CD4-positive, alpha-beta T cell treated with Interleukin-12 subunit alpha and Interleukin-12 subunit beta, for 1 hour (primary cell): ENCODE measurements at places on chromosomes 3 and 15.

DNA sequence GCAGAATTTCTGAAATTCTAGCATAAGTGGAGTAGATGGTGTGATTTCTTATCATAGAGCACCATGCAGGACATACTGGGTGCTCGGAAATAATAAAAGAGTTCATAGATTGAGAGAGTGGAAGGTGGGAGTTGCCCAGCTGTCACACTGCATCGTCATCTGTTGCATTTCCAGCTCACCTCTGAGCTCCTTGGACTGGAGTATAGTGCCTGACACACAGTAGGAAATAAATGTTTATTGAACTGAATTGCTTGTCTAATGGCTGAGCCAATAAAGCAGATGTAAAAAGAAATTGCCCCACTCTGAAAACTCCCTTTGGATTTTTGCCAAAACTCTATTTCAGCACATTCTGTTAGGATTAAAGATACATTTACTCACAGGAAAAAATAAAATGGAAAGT, 108.9 kb upstream of the UBE2E1 start:
- DNase-seq = no peak

DNA sequence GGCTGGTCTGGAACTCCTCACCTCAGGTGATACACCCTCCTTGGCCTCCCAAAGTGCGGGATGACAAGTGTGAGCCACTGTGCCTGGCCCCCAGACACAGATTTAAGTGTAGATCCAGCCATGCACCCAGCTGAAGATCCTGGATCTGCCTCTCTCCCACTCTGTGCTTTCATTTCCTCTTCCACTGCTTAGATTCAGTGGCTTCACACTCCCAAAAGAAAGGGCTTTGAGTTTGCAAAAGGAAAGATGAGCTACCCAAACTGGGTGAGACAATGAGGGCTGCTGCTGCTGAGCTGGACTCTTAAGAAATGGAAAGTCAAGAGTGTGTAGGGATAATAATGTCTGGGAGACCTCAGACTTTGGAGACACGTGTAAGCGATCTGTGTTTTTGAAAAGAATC, 45.5 kb downstream of the ISG20 start:
- DNase-seq = no peak

GRCh38 chr15:71336671-71337070, 221.4 kb downstream of the THSD4 start:
- DNase-seq = no peak

DNA sequence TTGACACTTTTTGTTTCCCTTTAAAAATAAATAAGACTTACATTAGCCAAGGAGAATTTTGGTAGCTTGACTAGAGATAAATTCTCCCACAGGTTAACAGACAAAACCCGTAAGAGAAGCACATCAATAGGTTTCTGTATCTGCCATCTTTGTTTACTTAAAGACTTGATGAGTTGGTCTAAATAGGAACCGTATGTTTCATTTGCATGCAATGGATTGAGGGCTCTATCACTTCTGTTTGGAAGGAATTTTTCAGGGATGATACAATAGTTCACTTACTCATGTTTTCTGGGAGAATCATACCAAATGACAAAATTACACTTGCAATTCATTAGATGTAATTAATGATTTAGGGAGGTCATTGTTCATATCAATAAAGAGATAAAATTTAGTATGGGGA, 631.5 kb upstream of the NR2F2 start:
- no peak for DNase-seq

GRCh38 chr3:170634663-170635384, 48.9 kb upstream of the SLC7A14 start:
- DNase-seq = no peak

DNA sequence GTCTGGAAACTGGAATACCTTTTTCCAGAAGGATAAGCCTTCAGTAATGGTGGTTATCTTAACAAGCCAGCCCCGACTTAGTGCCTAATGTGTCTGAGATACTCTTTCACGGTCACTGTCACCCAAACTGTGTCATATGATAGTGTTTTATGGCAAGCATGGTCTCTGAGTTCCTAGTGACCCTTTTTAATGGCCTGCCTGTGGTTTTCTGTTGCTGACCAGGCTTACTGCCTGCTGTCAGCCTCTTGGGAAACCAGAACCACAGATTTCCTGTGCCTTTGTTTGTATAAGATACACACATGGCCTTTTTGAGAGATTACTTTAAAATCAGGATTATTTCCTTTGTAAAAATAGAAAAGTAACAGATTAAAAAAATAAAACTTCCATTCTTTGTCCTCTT, 22.4 kb downstream of the HPS3 start:
- no peak for DNase-seq

- DNase-seq = no peak
Observed at GRCh38 chr3:127829537-127829936, 7.2 kb upstream of the MGLL start.

DNA sequence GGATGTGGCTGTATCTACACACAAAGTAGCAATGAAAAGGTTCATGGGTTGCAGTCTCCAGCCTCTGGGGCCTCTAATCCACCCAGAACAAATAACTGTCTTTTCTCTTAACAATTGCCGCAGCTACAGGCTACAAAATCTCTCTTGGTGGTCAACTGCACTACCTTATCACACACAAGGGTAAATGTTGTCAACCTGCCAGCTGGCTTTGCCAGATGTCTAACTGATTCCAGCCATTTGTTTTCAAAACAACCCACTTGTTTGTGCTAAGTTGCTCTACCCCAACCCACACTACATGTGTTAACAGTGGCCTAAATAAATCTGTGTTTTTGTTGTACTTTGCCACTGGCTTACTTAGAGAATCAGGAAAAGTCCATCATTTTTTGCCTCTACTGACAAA, 447.3 kb downstream of the TAFA4 start:
- no peak for DNase-seq

DNA sequence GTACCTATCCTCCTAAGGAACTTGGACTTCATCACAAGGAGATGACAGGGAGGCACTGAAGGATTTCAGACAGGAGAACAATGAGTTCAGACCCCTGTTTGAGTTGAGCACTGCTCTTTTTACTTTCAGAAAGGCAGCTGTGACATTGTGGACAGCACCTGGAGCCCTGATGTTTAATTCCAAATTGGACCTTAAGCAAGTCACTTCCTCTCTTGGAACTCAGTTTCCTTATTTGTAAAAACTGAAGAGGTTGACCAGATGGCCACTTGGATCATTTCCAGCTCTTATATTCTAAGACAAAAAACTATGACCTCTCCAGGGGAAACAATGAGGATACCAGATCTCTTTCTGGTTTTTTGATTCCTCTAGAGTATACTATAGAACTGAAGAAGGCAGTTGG, 34.1 kb upstream of the SMAD3 start:
- DNase-seq = no peak

- DNase-seq = peak; percentile 33
Observed at GRCh38 chr3:153595186-153595815, 433.3 kb downstream of the RAP2B start.

DNA sequence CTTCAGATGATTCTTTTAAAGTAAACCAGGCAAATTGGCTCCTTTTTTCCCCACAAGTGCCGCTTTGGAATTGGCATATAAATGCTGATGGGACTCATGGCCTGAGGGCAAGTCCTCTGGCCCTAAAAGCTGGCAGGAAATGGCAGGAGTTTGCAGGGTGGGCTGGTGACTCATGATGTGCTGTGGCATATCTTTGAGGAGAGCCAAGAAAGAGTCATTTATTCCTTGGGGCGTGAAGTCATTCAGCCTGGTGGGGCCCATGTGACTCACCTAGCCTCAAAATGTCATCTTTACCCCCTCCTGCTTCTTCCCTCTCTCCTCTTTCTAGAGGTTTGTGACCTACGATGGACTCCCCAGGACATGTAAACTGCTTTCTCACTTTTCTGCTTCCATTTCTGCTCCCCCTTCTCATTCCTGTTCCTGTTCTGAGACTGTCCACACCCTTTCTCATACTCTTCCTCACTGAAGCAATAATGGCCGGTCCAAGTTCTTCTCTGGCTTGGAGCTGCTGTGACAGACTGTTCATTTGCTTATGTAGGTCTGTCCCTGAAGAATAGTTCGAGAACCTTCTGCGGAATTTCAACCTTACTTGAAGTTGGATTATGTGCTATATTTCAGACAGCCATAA, 326.1 kb downstream of the SATB1 start:
- no peak for DNase-seq

GRCh38 chr3:39757307-39757706, 52.1 kb upstream of the MYRIP start:
- DNase-seq = no peak

GRCh38 chr15:35107122-35107521, 22.0 kb upstream of the NANOGP8 start:
- DNase-seq = no peak

DNA sequence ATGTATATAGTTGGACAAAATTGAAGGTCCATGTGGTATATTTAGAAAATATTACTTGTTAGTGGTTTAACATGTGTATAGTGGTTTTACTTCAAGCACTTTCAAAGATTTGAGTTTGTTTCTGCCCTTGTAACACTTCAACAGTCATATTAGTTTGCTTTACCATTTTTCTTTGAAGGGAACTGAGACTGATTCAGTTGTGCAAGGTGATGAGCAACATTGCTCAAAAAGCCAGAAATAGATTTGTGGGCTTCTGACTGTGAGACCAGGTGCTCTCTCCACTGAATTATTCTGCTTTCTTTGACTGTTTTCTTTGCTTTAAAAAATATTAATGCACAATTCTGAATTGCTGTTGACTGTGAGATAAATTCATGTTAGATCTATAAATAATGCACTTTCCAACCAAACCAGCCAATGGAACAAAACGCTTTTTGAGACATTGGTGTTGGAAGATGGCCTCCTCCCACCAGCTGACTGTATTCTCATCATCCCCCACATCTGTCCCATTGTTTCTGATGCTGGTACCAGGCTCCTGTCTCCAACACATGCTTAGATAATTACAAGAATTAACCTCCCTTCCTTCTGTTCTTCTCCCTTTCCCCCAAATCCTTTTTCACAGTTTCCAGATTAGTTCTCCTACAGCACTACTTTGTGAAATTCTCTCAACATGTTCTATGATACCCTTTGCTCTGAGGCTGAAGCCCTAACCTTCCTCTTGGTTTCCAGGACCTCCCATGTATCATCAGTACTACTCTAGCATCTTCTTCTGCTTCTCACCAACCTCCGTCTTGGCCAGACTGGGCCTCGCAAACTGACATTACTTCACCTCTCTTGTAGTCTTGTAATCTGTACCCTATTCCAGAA, 27.9 kb downstream of the PLCL2 start:
- DNase-seq = no peak

DNA sequence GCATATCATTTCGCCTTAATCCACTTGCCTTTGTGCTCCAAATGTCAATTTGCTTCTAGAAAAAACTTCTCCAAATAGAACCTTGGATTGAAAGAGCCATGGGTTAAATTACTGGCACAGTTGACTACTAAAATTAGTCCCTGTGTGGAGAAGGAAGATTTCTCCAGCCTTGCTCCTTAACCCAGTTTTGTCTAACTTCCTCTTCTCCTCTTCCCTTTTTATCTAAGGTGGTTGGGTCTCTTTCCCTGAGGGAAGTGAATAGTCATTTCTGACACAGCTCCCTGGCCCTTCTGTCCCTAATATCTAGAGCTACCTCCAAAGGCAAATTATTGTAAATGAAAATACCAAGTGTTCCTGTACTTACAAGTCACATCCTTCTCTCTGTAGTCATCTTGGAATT, 527.9 kb upstream of the TBL1XR1 start:
- DNase-seq = no peak

- no peak for DNase-seq
Observed at GRCh38 chr15:78213956-78214355, 20.4 kb downstream of the ACSBG1 start.

DNA sequence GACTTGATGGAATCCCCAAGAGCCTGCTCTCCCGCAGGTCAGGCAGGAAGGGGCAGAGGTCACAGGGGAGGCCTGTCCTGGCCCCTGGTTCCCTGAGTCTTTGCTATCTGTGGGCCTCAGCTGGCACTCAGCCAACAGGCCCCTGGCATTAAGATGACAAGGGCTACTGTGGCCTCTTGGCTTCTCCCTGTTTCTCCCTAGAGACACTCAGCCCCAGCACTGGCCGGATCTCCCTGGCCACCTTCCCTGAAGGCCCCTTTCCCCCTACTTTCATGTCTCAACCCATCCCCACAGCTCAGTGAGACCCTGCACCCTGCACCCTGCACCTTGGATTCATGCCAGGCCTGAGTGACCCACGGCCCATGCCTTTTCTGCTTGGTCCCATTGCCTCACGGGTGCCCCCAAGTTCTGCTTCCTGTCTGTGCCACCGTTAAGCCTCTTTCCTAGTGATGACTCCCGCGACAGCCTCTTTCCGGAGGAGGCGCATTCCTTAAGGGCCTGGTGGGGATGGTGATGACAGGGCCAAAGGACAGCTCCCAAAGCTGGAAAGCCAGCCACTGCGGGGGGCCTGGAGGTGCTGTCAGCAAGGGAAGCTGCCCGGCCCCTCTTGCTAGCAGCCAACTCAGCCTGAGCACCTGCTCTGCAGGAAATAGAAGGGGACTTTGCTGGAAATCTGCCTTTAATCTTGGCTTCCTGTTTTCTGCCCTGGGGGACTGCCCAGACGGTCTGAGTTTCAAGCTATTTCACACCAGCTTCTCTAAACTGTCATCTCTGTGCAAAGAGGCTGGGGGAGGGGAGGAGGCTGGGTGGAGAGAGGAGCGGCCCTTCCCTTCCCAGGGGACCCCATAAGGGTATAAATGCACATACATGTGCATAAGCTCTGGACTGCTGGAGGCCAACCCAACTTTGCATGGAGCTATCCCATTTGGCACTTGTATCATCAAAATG, 4.8 kb upstream of the CSK start:
- peak; percentile 83 for DNase-seq

- DNase-seq = no peak
Observed at GRCh38 chr3:122284486-122284885, 40.6 kb upstream of the CSTA start.

- no peak for DNase-seq
Observed at GRCh38 chr3:66598168-66598567, 97.3 kb upstream of the LRIG1 start.

DNA sequence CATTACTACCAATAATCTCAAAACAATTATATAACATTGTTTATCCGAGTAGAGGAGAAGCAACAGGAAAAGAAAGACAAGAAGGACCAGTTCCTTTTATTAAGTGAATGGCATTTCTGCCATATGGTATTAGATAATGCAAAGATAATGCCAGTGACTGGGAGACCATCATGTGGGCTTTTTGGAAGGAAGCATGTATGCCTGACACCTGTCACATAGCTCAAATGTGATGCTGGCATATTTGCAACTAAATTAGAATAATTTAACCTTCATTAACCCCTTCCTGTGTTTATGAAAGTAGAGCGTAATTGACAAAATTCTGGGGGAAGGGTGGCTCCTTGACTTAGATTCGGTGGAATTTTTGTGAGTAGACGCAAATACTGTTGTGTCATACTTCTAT, 733.0 kb downstream of the TUSC7 start:
- DNase-seq = no peak

GRCh38 chr3:169218314-169218983, 445.1 kb downstream of the MECOM start:
- DNase-seq = no peak

GRCh38 chr3:58077596-58078285, 69.5 kb downstream of the FLNB start:
- DNase-seq = no peak

- no peak for DNase-seq
Observed at GRCh38 chr3:44343421-44343820, 4.9 kb downstream of the TCAIM start.

GRCh38 chr15:40554161-40554525, 10.7 kb downstream of the CCDC32 start:
- DNase-seq = no peak
